Thyroid gland (tissue), 4 donors: ENCODE measurements at places on chromosomes 12 and 14. TPM values are rescaled to one million over a fixed set of nuclear protein-coding genes. Genes with fewer than 3 reads are reported as not detected.
A peak's percentile ranks its signal among the peaks of the same experiment; 100 is the strongest.

GRCh38 chr12:68011882-68012207 is 22.6 kb downstream of the IFNG-AS1 start:
- no peak for DNase-seq

DNA sequence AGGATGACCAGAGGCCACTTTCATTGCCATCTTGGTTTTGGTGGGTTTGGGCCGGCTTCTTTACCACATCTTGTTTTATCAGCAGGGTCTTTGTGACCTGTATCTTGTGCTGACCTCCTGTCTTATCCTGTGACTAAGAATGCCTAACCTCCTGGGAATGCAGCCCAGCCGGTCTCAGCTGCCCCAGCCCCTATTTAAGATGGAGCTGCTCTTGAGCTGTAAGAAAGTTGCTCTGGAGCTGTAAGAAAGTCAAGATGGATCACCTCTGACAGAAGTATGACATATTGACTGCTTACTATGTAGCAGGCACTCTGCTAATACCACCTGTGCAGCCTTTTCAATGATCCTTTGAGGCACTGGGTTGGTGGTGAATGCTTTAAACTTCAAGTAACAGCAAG is 52.1 kb downstream of the RIN3 start:
- no peak for DNase-seq

- no peak for DNase-seq
These were observed 810 bp upstream of the TMBIM4 start for GRCh38 chr12:66170606-66171005.

DNA sequence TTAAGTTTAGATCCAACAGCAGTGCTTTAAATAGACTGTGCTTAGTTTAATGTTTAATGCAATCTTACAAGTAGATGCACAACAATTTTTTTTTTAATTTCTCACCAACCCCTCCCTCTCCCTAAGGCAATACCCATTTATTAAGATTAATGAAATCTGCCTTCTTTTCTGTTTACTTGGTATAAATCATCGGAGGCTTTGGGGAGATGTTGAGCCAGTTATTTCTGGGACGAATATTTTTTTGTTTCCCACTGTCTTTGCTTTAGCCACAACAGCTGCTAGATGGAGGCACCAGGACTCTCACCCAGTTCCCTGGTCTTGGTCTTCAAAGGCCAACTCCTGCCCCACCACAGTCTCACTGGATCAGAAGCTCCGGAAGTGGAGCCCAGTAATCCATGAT is 113.4 kb downstream of the PLXNC1 start:
- no peak for DNase-seq

GRCh38 chr12:1071182-1071581 is 80.2 kb downstream of the ERC1 start:
- no peak for DNase-seq

DNA sequence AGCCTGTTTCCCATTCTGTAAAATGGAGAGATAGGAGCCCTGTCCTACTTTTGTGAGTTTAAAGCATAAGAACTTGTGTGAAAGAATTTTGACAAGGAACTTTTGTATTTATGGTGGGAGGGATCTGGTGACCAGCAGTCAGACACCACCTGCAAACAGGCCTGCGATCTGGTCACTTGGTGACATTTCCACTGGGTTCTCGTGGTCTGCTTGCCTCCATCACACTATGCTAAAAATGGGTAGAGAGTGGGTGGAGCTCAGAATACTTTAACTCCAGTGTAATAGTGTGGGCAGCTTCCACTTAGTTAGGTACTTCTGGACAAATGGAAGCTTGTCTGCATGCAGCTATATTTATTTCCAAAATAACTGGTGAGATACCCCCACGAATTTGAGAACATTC is 26.5 kb upstream of the PLXNC1 start:
- no peak for DNase-seq

DNA sequence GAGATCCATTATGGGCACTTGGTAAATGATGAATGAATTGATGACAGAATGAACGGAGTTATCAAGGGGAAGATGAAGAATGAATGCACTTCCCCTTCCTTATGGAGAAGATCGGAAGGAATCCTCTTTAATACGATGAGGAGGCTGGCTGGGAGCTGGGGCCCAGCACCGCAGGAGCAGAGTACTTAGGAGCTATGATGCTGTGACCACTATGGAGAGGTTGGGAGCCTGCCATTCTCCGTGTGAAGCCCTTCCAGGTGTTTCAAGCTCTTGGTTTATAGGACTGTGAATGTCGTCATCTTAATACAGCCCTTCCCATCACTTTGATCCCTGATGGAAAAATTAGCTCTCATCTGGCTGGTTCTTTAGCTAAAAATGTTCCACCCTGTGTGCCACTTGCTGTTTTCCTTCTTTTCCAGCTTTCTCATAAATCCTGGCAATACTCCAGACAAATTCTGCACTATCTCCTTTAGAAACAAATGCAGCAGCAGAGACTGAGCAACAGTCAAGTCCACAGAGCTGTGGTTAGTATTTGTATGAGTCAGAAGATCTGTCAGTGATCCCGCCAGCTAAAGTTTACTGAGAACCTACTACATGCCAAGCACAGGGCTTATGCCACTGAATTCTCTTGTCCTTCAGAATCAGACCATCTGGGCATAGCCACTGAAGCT is 263.1 kb upstream of the CRY1 start:
- DNase-seq, result peak; percentile 42

DNA sequence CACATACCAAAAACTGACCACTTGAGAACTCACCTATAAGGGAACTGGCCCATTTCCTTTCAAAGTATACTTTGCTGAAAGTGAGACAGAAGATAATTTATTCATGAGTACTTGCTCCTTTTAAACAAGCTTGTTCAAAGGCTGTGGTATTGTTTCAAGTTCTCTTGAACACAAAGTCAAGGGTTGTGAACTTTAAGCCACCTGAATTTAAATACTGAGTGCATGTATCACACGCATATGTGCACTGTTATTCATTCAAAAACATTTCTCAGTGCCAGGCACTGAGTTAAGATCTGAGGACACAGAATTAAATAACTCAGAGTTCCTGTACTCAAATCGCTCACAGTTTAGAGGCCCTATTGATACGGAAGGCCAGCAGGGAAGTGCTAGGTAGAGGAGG is 19.1 kb upstream of the LDHB start:
- no peak for DNase-seq

GRCh38 chr12:104054681-104055346 is 4.8 kb upstream of the GLT8D2 start:
- no peak for DNase-seq

DNA sequence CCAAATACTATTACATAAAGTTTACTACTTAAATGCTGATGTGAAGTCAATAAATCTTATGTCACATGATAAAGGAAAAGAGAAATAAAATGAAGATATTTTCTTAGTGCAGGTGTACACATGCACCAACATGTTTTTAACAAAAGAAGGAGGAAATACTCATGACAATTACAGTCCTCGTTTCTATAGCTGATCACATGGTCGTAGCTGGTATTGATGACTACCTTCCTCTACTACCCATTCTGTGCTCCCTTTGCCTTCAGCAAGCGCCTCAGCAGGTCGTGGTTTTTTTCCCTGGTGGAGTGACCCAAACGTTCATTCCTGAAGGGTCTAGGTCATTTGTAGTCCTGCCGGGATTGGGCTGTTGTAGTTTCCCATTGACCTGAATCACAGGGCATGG is 25.4 kb upstream of the SLC10A1 start:
- DNase-seq, result no peak

DNA sequence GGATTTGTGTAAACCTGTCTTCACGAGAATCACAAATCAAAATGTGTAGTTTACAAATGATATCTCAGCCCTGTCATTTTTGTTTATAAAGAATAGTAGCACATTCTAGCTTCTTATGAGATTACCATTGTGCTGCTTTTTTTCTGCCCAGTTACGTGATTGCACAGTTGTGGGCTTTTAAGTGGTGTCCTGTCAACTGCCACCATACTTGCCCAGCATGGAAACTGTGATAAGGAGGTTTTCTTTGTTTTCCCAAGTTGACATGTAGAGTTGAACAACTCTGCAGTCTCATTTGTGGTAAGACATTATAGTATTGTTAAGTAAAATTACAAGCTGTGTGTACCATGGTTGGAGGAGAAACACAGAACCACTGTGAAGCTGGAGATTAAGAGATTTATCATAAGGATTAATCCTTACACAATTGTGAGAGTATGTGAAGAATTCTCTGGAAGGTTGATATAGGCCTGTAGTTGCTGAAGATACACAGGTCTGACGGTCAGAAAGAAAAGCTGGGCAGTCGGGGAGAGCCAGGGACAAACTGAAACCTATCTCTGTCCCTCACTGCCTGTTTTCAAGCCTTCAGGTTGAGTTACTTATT is 12.2 kb downstream of the CHURC1 start:
- no peak for DNase-seq

DNA sequence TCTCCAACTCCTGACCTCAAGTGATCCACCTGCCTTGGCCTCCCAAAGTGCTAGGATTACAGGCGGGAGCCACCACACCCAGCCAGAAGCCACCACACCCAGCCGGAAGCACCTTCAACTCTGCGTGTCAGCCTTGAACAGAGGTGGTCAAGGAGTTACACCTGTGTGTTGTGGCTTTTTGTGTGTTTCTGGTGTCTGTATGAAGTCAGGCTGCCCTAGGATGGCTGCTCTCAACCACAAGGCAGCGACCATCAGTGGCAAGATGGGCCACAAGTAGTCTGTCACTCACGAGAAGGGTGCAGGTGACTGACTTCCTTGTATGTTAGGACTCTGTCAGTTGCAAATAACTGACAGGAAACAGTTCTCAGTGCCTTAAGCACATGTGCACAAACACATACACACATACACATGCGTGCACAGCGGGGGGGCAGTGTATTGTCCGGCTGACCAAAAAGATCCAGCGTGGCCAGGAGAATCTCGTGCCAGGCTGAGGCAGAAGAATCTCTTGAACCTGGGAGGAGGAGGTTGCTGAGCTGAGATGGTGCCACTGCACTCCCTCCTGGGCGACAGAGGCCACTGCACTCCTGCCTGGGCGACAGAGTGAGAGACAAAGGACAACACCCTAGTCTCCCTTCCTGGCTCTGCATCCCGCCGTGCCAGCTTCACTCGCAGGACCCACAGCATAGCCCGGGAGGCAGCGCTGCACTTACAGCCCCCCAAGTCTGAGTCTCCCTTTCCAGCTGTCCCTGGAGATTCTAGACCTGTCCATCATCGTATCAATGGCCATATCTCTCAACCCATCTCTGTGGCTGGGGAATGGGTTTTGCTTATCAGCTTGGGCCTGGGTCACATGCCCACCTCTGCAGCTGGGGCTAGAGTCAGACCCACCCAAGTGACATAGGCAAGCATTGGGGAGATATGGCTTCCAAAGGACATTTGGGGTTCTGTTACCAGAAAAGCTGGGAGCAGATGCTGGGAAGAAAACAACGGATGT is 13.7 kb downstream of the P2RX4 start:
- no peak for DNase-seq

DNA sequence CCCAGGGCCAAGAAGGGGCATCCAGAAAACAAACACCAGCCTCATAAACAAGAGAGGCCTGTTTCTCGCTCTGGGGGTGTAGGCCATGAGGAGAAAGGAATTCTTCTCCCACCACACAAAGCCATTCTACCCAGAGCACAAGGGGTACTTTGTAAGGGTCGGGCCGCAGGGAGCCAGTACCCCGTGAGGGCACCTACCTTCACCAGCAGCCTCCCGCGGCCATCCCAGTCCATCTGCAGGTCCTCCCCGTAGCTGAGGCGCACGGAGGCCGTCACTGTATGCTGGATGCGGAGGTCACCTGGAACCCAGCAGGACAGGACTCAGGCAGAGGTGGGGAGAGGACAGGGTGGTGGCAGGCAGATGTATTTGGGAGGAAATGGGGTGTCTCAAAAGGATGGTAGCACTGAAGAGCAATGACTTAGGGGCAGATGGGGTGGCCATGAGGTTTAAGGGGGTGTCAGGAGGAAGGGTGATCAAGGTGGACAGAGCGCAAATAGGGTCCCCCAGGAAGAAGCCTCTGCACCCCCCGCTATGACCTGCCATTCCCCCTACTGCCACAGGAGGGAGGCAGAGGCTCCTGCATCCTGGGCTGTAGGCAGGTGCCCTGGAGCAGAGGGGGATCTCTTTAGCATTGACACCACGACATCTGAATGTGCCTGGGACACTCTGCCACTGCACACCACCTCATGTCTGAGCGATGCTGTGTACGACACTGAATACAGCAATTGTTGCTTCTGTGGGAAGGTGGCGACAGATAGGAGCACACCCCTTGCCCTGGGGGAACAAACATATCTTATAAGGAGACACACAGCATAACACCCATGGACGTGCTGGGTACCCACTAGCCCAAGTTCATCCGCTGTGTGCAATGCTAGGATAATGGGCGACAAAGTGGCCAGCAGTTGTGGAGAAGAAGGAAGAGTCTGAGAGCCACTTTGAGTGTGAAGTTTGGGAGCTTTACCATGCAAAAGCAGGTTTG is 61.4 kb downstream of the VWF start:
- peak; percentile 49 for DNase-seq

The OTUB2 gene
- 0.54 TPM for total RNA-seq

The PUS1 gene
- total RNA-seq, result 23.6 TPM
